A549 treated with Mapracorat at 1 μM for 4 hours (cell line): ENCODE measurements at places on chromosomes 3 and 15. TPM values are rescaled to one million over a fixed set of nuclear protein-coding genes. Genes with fewer than 3 reads are reported as not detected.

Gene CEP19
- 2.1 to 2.7 TPM (median 2.6 TPM) in 5 replicates for total RNA-seq

Gene NRROS
- total RNA-seq: not detected in 5 replicates

Gene DZIP1L
- 9.2 to 10.9 TPM (median 10.0 TPM) in 5 replicates for total RNA-seq

Gene GOLGA8R
- 0.17 to 0.26 TPM (median 0.22 TPM) in 4 of 5 replicates, not detected in the other for total RNA-seq

Gene CCDC191
- 1.5 to 2.1 TPM (median 1.5 TPM) in 5 replicates for total RNA-seq

Gene GPR62
- total RNA-seq: not detected in 5 replicates

Gene C3orf49
- not detected in 5 replicates for total RNA-seq

Gene SCAANT1
- total RNA-seq: 1.7 TPM in 1 of 5 replicates, not detected in the others

Gene MUC4
- 0.05 to 0.07 TPM in 2 of 5 replicates, not detected in the others for total RNA-seq

Gene SEMA3B
- total RNA-seq: 5.3 to 9.6 TPM (median 8.3 TPM) in 5 replicates

Gene CLEC3B
- 0.27 TPM in 1 of 5 replicates, not detected in the others for total RNA-seq

Gene MYH15
- total RNA-seq: 0.10 to 0.25 TPM (median 0.19 TPM) in 5 replicates

Gene LIPC
- 0.09 to 0.15 TPM (median 0.14 TPM) in 4 of 5 replicates, not detected in the other for total RNA-seq

Gene TMEM212
- total RNA-seq: not detected in 5 replicates

Gene ADAMTS7
- 5.8 to 10.9 TPM (median 9.8 TPM) in 5 replicates for total RNA-seq

Gene DPPA2
- total RNA-seq: not detected in 5 replicates

Gene ECE2
- not detected in 5 replicates for total RNA-seq

Gene KIF7
- total RNA-seq: 3.2 to 5.0 TPM (median 4.4 TPM) in 5 replicates

Gene GP5
- 0.04 TPM in 1 of 5 replicates, not detected in the others for total RNA-seq

Gene LNP1
- 0.59 to 1.2 TPM (median 0.82 TPM) in 5 replicates for total RNA-seq

Gene FGD5
- total RNA-seq: not detected in 5 replicates

Gene LMAN1L
- total RNA-seq: not detected in 5 replicates

Gene DALRD3
- total RNA-seq: 19.6 to 25.4 TPM (median 24.4 TPM) in 5 replicates

Gene DGKG
- total RNA-seq: 5.7 to 11.4 TPM (median 7.2 TPM) in 5 replicates

Gene SNX22
- total RNA-seq: 0.53 to 0.97 TPM (median 0.81 TPM) in 5 replicates

Gene NR2F2
- 18.0 to 24.1 TPM (median 21.4 TPM) in 5 replicates for total RNA-seq

Gene GLCE
- total RNA-seq: 15.5 to 18.3 TPM (median 17.7 TPM) in 5 replicates

Gene ZNF385D
- total RNA-seq: 0.42 TPM in 1 of 5 replicates, not detected in the others
